GM12878 (cell line): ENCODE measurements at places on chromosomes 16 and 17. TPM values are rescaled to one million over a fixed set of nuclear protein-coding genes. Genes with fewer than 3 reads are reported as not detected.
A peak's percentile ranks its signal among the peaks of the same experiment; 100 is the strongest.

ADGRG1 gene
- total RNA-seq = 1.8 and 2.0 TPM in 2 replicates

SPNS2 gene
- total RNA-seq = 0.28 and 0.56 TPM in 2 replicates

- no peak for DNase-seq
Observed at GRCh38 chr17:43616852-43617251, 44.9 kb downstream of the MEOX1 start.

DNA sequence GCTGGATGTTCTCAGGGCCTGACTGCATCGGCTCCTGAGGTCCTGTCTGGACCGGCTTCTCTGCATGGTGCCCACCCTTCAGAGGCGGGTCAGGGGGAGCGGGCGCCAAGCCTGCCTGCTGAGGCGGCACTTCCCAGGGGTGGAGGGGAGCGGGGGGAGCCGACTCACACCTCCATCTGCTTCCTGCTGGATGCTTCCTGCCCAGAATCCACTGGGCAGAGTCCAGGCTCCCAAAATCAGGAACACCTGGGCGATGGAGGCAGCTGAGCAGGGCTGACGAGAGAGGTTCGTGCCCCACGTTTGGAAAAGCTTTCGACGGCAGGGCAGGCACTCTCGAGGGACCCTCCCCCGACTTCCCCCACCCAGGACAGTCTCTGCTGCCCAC lies 42.2 kb downstream of the TIMM22 start:
- no peak for DNase-seq

UNC45B gene
- total RNA-seq = not detected in 2 replicates

GRCh38 chr17:63425483-63425882 lies 20.6 kb downstream of the CYB561 start:
- DNase-seq = peak; percentile 39

DNA sequence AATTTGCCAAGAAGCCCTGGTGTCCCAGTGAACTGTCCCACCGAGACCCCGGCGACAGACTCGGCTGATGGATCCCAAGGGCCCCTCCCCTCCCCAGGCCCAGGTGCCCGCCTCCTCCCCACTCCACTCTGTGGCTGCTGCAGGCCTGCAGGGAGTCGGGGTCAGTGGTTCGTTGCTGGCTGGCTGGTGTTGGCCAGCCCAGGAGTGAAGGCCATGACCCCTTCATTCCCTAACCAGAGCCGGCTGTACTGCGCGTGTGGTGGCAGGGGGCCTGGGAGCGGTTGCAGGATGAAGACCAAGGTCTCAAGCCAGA lies 9.2 kb upstream of the TBX2 start:
- no peak for DNase-seq

- DNase-seq = no peak
Observed at GRCh38 chr17:14762736-14763479, 462.0 kb downstream of the HS3ST3B1 start.

KIF1C gene
- total RNA-seq = 61.1 and 65.9 TPM in 2 replicates

DNA sequence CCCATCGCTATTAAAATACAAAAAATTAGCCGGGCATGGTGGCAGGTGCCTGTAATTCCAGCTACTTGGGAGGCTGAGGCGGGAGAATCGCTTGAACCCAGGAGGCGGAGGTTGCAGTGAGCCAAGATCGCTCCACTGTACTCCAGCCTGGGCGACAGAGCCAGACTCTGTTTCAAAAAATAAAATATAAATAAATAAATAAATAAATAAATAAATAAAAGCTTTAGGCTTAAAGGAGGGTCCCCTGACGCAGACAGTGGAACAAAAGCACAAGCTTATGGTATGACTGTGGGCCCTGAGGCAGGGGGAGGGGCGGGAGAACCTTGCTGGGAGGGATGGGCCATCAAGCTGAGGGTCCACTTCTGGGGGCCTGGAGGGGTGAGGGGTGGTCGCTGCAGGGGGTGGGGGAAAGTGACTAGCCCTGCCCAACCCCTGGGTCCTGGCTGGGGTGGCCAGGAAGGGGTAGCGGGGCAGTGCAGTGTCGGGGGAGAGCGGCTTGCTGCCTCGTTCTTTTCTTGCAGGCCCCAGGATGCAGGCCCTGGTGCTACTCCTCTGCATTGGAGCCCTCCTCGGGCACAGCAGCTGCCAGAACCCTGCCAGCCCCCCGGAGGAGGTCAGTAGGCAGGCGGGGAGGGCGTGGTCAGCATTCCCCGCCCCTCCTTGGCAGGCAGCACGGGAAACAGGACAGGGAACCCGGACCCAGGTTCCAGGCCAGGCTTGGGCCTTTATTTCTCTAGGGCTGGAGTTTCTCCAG lies 4.7 kb downstream of the SERPINF1 start:
- no peak for DNase-seq

- DNase-seq = no peak
Observed at GRCh38 chr16:57676553-57677085, 8.5 kb downstream of the ADGRG3 start.

RNF167 gene
- total RNA-seq = 86.5 and 91.3 TPM in 2 replicates

DNA sequence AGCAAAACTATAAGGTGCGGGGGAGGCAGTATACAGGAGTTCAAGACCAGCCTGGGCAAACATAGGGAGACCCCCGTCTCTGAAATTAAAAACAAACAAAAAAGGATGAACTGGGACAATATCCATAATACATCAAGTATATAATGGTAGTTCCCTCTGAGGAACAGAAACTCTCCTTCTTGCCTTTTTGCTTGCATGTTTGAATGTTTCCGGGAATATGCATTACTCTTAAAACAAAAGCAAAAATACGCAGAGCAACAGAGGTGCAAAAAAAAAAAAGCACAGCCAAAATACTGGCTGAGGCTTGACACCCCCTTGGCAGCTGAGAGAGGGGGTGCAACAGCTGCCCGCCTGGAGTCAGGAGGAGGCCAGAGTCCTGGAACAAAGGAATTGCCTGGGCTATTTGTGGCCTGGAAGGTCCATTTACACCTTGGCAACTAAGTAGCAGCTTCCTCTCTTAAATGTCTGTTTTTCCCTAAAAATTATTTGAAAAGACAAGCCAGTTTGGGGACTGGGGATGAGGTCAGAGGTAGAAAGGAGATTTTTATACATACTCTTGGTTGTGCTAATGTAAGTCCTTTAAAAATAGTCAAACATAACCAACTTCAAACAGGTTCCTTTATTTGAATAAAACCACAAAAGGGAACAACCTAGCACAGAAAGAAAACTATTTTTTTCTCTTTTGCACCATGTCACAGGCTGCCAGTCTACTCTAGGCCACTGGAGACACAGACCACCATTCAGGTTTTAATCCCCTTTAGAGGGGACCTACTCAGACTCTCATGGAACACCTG lies 19.5 kb downstream of the USP7 start:
- DNase-seq = peak; percentile 58

- DNase-seq = no peak
Observed at GRCh38 chr17:7177954-7178477, 1.2 kb downstream of the ASGR1 start.

GRCh38 chr17:57987581-57988300 lies at the start of gene VEZF1:
TSS of gene VEZF1 (minus strand) at chr17:57988254. CDS start at chr17:57988111, 143 bp downstream.
- no peak for DNase-seq
